Stimulated activated CD4-positive, alpha-beta T cell treated with anti-CD3 and anti-CD28 coated beads, Interleukin-15, amount 100 ng/mL, for 1 hour (primary cell): ENCODE measurements at places on chromosomes 12 and 14.

DNA sequence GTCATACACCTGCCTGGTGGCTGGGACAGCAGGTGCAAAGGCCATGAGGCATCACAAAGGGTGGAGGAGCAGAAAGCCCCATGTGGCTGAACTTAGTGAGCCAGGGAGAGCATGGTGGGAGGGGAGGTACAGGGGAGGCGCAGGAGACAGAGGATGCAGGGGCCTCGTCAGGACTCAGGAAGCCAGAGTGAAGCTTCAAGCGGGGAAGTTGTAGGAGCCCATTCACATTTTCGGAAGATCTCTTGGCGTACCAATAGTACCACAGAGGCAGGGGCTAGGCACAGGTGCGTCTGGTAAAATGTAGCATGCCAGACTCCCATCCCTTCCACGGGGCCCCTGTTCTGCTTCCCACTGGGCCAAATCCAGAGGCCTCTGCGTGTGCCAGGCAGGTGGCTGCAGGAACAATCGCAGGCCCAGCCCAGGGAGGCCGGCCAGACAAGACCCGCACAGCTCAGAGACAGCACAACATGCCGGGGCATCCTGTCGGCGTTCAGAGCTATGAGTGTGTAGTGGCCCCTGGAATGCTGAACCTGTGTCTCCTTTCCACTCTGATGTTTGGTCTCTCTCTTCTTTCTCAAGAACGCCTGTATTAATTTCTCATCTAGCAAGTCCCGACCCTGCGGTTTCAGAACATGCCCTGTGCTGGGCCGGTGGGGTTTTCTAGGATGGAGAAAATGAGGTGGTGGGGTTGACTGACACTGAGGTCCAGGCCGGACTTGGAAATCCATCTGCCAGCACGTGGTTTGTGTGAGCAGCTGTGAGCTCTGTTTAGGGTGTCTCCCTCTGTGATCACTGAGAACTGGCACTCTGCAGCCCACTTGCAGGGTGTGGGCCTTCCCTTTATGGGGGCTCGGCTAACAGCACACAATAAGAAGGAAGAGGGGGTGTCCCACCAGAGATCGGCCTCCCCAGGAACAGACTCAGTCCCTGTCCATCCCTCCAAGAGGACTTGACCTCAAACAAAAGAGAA, 5.5 kb upstream of the TMEM132D start:
- no peak for DNase-seq

- no peak for DNase-seq
Measured at GRCh38 chr12:58629376-58629775, 290.9 kb downstream of the LRIG3 start.

DNA sequence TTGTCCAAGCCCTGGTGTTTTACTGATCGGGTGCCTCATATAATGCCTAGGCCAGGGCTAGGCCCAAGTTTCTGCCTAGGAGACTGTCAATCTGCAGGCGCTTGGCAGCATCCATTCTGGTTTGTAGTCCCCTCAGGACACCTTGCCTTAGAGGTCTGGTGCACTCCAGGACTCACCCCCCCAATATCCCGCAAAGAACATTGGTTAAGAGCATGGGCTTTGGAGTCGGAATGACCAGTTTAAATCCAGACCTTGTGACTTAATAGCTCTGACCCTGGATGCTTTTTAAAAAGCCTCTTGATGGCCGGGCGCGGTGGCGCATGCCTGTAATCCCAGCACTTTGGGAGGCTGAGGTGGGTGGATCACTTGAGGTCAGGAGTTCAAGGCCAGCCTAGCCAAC, 60.0 kb downstream of the GALNT16 start:
- DNase-seq: no peak

GRCh38 chr12:59079002-59079401, 158.7 kb upstream of the LRIG3 start:
- DNase-seq: no peak

- no peak for DNase-seq
Measured at GRCh38 chr12:42450248-42450647, 124.3 kb downstream of the PPHLN1 start.

- no peak for DNase-seq
Measured at GRCh38 chr14:28406196-28406595, 360.4 kb upstream of the FOXG1 start.

DNA sequence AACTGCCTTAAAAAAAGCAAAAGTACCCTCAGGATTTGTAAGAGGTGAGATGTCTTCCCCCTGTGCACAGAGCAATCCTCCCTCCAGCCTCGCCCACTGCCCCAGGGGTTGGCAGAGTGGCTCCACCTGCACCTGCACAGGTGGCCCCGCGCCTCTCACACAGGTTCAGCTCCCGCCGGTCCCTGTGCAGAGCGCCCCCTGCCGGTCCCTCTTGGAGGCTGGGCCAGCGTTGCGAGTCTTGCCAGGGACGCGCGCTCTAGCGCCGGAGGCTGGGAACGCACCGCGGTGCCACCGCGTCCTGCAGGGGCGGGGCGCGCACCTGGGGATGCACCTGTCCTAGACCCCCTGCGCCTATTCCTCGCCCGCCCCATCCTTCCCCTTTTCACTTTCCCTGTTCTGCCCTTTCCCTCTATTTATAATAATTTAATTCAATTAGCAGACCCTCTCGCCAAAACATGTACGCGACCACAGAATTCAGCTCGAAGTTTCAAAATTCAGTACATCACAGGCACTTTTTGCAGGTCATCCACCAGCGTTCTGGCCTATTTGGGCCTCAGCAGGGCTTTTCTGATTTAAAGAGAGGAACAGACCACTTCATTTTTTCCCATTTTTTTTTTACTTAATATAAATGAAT, 618.6 kb downstream of the AACS start:
- no peak for DNase-seq

- DNase-seq: no peak
Measured at GRCh38 chr14:90728951-90729350, 87.3 kb downstream of the TTC7B start.
